Stimulated activated CD4-positive, alpha-beta T cell treated with anti-CD3 and anti-CD28 coated beads, TNF-alpha, amount 100 ng/mL, for 1 hour (primary cell): ENCODE measurements at places on chromosomes 1 and 21.

GRCh38 chr1:161218301-161219077, 3.4 kb downstream of the FCER1G start:
- DNase-seq, result no peak

DNA sequence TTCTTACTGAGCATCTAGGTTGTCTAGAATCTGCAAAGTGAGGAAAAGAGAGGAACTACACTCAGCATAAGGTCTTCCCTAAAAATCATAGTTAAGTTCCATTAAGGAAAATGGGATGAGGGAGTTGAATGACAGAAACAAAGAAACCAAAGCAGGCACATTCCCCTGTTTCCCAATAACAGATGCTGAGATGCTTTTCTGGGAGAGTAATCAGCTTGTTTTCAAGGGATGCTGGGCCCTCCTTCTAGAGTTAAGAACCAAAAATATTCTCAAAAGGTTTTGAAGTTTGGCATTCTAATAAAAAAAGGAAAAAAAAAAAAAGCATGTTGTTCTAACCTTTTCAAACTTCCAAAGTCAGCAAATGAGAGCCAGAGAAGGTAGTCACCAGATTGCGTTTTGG, 105.2 kb upstream of the ZNF648 start:
- DNase-seq, result no peak

DNA sequence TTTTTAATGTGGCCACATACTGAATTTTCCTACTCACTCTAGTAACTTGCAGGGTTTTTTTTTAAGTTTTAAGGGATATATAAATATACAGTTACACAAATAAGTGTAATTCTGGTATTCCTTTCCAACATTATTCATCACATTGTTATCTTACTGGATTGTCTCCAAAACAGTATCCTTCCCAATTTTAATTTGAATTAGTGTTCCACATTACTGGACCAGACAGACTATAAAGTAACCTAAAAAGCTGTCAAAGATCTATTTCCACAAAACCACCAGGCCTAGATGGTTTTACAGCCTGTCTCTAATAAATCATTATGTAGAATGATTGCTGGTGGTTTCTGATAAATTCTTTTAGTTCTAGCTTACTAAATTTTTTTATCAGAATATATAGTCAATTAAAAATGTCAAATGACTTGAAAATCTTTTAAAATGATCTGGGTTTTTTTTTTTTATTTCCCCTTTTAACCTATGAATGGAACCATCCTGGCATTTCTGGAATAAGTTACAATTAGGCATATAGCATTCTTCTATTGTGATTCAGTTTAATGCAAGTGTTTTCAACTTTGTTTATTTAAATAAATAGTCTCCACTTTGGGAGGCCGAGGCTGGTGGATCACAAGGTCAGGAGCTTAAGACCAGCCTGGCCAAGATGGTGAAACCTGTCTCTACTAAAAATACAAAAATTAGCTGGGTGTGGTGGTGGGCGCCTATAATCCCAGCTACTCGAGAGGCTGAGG, 59.3 kb downstream of the PACC1 start:
- no peak for DNase-seq

GRCh38 chr1:101288491-101288944, 51.7 kb downstream of the S1PR1 start:
- DNase-seq, result peak; percentile 43

GRCh38 chr1:233971753-233972152, 67.3 kb downstream of the SLC35F3 start:
- DNase-seq, result no peak

DNA sequence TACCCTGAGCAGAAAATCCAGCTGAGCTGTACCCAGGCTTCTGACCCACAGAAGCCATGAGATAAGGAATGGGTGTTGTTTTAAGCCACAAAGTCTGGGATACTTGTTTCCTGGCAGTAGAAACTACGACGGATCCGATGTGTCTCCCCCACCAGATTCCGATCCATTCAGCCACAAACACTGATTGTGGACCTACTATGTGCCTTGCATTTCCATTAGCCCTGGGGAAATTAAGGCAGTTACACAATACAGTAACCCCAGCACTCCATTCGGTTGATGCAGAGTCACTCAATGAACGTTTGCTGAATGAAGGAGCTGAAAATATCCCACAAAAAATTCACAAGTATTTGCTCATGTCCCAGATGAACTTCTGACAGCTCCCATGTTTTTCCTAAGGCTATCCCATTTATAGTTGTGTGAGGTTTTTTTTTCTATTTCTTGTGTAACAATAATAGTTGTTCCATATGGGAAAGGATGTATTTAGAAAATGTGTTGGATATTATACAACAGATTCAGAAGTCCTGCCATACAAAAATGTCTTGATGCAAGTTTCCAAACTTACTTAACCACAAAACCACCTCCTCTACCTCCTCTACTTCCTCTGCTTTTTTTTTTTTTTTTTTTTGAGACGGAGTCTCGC, 29.6 kb upstream of the KAZN start:
- DNase-seq, result no peak

- DNase-seq, result peak; percentile 65
Measured at GRCh38 chr1:109619576-109620400, at the start of the genes AMPD2 and GNAT2. TSS of gene AMPD2 (plus strand) at chr1:109619837. CDS start at chr1:109621176, 1,339 bp downstream. TSS of gene GNAT2 (minus strand) at chr1:109619616. CDS start at chr1:109612870, 6,746 bp downstream.

DNA sequence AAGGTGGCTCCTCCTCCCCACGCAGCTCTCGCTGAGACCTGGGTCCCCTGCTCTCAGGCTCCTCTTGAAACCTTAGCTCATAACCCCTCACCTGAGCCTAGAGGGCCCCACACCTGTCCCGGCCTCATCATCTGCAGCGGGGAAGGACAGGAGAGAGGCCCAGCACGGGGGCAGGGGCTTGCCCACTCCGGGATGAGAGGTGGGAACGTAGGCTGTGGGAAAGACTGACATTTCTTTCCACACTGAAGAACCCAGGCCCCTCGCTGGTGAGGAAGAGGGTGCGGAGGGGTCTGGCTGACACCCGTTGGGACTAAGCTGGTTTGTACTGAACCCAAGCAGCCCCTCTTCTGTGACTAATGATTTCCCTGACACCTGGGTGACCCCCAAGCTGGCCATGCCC, 14.0 kb upstream of the NES start:
- DNase-seq, result no peak

DNA sequence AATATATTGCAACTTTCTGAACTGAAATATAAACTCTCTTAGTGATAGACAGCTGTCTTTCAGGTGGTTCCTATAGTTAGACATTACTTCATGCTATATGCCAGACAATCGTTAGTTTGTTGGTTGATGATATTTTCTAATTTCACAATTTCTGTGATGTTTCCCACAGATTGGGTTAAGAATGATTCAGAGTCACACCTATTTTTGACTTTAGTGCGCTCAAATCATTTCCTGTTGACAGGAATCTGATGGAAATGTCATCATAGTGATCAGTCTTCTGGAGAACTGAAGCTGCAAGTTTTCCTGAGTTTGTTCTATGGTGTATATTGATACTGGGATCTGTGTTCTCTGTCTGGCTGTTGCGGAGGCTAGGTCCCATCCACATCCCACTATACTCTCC, 119.7 kb downstream of the C1orf21 start:
- DNase-seq, result no peak

DNA sequence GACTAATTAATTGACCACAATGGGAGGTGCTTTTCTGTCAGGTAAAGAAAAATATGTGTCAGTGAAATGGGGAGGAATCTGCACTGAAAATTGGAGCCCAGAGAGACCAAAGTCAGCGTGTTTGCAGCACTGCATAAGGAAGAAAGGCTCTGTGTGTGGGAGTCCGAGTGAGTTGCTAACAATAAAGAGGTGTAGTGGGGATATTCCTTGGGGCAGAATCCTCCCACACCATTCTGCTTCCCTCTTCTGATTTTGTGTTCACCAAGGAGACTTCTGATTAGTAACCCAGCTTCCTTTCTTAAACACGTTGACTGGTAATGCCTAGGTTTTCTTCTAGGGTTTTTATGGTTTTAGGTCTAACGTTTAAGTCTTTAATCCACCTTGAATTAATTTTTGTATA, 240.5 kb downstream of the RPS6KC1 start:
- no peak for DNase-seq

DNA sequence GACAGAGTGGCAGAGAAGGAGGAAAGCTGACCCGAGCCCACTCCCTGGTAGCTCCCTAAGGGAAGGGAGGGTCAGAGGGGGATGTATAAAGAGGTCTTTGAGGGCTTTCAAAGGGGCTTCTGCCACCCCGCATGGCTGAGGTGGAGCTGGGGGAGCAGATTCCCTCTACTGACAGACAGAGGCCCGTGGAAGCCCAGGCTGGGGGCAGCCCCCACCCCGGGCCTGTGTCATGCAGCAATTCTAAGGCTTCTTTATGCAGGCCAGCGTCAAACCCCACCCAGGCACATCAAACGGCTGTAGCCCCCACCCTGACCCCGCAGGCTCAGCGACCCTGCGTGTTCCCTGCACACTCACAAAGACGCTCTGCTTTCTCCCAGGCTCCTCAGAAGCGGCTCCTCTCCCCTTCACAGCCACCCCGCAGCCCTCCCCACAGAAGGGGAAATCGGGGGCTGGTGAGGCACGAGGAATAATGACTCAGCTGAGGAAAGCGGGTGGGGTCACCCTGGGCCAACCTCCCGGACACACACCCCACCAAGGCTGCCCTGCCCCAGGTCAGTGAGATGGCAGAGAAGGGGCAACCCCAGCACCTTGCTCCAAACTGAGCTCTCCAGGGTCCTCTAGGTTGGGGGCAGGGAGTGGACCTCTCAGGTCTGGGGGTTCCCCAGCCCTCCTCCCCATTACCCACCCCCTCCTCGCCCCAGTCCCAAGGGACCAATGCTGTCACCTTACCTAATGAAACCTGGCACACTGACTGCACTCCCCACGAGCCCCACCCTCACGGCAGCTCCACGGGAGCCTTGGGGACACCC, 10.8 kb downstream of the SLC45A3 start:
- DNase-seq, result no peak

- DNase-seq, result no peak
Measured at GRCh38 chr1:79539001-79539400, 532.5 kb upstream of the ADGRL4 start.

GRCh38 chr21:14711287-14711686, 165.2 kb upstream of the SAMSN1 start:
- no peak for DNase-seq

- DNase-seq, result no peak
Measured at GRCh38 chr1:205668951-205669340, 11.4 kb downstream of the SLC45A3 start.

DNA sequence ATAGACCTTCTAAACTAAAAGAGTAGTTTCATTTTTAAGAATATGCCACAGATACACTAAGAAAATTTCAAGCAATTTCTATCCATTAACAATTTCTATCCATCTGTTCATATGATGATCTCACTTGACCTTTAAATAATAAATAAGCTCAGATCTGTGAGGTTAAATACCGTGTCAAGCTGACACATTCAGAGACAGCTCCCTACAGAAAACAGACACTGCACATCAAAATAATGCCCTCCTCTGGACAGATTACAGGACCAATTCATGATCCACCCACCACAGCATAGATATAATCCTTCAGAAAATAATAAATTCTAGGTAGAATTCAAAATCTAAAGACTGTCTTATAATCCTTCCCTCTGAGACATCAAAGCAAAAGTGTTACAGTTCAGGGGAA, 49.4 kb upstream of the SEC16B start:
- DNase-seq, result no peak

- no peak for DNase-seq
Measured at GRCh38 chr1:176989754-176990153, 174.8 kb downstream of the ASTN1 start.

- no peak for DNase-seq
Measured at GRCh38 chr21:29303288-29303687, 4.6 kb downstream of the BACH1 start.

GRCh38 chr1:29991025-29991424, 732.4 kb downstream of the MATN1 start:
- DNase-seq, result no peak

GRCh38 chr1:188689542-188689941, 1788.1 kb downstream of the BRINP3 start:
- no peak for DNase-seq
